ENCODE measurements at places on chromosomes 6 and 20. TPM values are rescaled to one million over a fixed set of nuclear protein-coding genes. Genes with fewer than 3 reads are reported as not detected.

GRCh38 chr6:146962329-146962728 lies 241.9 kb upstream of the STXBP5 start:
- H3K27ac ChIP-seq, result no peak overlapping the region
- no peaks in the 10 kb centered on the region for H3K36me3 ChIP-seq
- H3K27me3 ChIP-seq, result no peaks in the 10 kb centered on the region
- H3K4me3 ChIP-seq, result no peak overlapping the region

- DNase-seq, result peak; percentile 82
- no peaks in the 10 kb centered on the region for H3K27me3 ChIP-seq
These were observed 104.9 kb upstream of the NXT1 start for GRCh38 chr20:23245553-23246181.

DNA sequence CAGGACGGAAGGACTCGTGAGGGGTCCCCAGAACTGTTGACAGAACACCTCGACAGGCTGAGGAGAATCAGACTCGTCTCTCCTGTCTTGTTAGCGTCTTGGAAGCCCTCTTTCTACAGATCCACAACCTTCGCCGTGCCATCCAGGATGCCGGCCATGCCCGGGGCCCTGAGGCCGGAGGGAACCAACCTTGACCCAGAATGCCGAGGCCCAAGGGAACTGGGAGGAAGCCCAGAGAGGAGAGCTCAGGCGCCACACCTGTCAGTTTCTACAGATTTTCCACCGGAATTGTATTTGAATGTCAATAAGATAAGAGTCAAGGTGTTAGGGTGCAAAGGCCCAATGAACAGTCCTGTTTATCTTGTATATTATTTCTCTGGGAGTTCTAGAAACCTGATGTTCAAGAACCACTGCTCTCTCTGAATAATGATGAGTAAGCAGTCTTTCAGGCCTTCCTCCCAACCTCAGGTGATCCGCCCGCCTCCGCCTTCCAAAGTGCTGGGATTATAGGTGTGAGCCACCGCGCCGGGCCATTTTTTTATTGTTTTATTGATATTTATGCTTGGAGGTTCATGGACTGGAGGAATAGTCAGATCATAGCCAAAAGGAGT lies 799 bp upstream of the ME1 start:
- H3K36me3 ChIP-seq, result no peaks in the 10 kb centered on the region
- no peaks in the 10 kb centered on the region for H3K27me3 ChIP-seq
- no peak for DNase-seq
- peak overlapping the region; percentile 69 for H3K4me3 ChIP-seq
- no peaks in the 10 kb centered on the region for H3K4me1 ChIP-seq
- peak overlapping the region; percentile 26 for H3K27ac ChIP-seq

DNA sequence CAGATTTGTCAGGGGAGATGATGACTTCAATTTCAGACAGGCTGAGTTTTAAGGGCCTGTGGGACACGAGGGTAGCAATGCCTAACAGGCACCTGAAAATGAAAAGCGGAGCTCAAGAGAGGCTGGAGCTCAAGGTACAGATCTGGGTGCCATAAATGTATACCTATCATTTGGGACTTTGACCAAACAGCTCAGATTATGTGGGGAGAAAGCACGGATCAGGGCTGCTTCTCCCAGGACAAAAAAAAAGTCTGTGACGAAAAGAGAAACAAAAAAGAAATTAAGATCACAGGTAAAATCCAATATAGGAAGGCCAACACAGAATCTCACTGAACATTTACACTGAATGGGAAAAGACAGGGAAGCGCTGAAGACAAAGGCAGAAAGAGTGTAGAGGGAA lies 1.9 kb downstream of the PRELID3B start:
- no peaks in the 10 kb centered on the region for H3K27me3 ChIP-seq
- H3K4me3 ChIP-seq, result no peak overlapping the region
- no peaks in the 10 kb centered on the region for H3K4me1 ChIP-seq
- H3K27ac ChIP-seq, result no peak overlapping the region

BANF2 gene
- total RNA-seq, result not detected

- H3K27ac ChIP-seq, result no peak overlapping the region
- DNase-seq, result no peak
- no peaks in the 10 kb centered on the region for H3K4me1 ChIP-seq
- no peak overlapping the region for H3K4me3 ChIP-seq
These were observed 86.6 kb upstream of the STXBP5 start for GRCh38 chr6:147117580-147117979.

DNA sequence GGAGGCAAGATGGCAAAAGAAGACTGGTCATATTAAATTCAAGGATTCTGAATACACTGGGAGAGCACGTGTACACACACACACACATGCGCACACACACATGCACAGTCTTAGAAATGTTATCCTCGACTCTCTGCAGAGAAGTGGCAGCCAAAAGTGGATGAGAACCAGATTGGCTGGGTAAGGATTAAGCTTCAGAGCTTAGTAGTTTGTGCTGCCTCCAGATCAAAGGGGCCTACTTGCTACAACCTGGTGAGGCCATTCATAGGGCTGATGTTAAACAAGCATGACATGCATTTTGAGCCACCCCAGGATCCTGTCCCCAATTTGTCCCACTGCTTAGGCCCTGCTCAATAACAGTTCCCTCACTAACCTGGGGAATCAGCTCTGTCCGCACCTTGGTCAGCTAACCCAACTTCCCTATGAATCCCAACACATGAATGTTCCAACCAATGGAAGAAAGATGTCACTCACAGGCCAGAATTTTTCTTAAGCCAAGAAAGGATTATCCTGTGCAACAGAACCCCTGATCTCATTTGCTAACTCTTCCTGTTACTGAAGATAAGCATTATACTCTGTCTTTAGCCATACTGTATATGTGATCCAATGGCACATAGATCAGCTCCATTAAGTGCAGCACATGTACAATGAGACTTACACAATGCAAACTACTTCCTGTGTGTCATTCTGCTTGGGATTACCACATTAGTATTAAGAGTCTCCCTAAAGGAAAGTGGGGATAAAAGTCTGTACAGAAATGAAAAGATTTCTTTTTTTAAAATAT lies 31.0 kb downstream of the TOMM6 start:
- no peak overlapping the region for H3K27ac ChIP-seq
- no peak overlapping the region for H3K4me3 ChIP-seq
- no peaks in the 10 kb centered on the region for H3K4me1 ChIP-seq
- H3K36me3 ChIP-seq, result no peaks in the 10 kb centered on the region
- DNase-seq, result no peak

GRCh38 chr20:35295058-35295457 lies 2.8 kb upstream of the FAM83C start:
- H3K36me3 ChIP-seq, result no peaks in the 10 kb centered on the region
- H3K27ac ChIP-seq, result no peak overlapping the region
- no peaks in the 10 kb centered on the region for H3K27me3 ChIP-seq
- H3K4me1 ChIP-seq, result no peaks in the 10 kb centered on the region
- H3K4me3 ChIP-seq, result no peak overlapping the region

GRCh38 chr6:138605958-138606357 lies 106.7 kb upstream of the NHSL1 start:
- DNase-seq, result no peak
- H3K27me3 ChIP-seq, result no peaks in the 10 kb centered on the region
- H3K4me3 ChIP-seq, result no peak overlapping the region
- no peak overlapping the region for H3K27ac ChIP-seq

GRCh38 chr6:106300944-106301343 lies 24.6 kb downstream of the ATG5 start:
- no peaks in the 10 kb centered on the region for H3K36me3 ChIP-seq
- H3K4me3 ChIP-seq, result no peak overlapping the region
- H3K27ac ChIP-seq, result no peak overlapping the region
- DNase-seq, result no peak
- H3K27me3 ChIP-seq, result no peaks in the 10 kb centered on the region
- no peaks in the 10 kb centered on the region for H3K4me1 ChIP-seq

NNAT gene
- 2.6 TPM for total RNA-seq

WFDC12 gene
- total RNA-seq, result not detected

- no peaks in the 10 kb centered on the region for H3K36me3 ChIP-seq
- no peaks in the 10 kb centered on the region for H3K4me1 ChIP-seq
- DNase-seq, result no peak
- H3K27me3 ChIP-seq, result no peaks in the 10 kb centered on the region
- no peak overlapping the region for H3K27ac ChIP-seq
- no peak overlapping the region for H3K4me3 ChIP-seq
These were observed 801.6 kb downstream of the EPHA7 start for GRCh38 chr6:92617721-92618120.

Data from aorta (tissue), 5 donors.